ENCODE measurements at places on chromosomes 3 and 15. TPM values are rescaled to one million over a fixed set of nuclear protein-coding genes. Genes with fewer than 3 reads are reported as not detected.

- no peak for DNase-seq
- H3K4me1 ChIP-seq: no peaks in the 10 kb centered on the region
- no peak overlapping the region for H3K4me3 ChIP-seq
- H3K27ac ChIP-seq: no peak overlapping the region
These were observed 20.7 kb upstream of the RPP14 start for GRCh38 chr3:58285334-58285733.

DNA sequence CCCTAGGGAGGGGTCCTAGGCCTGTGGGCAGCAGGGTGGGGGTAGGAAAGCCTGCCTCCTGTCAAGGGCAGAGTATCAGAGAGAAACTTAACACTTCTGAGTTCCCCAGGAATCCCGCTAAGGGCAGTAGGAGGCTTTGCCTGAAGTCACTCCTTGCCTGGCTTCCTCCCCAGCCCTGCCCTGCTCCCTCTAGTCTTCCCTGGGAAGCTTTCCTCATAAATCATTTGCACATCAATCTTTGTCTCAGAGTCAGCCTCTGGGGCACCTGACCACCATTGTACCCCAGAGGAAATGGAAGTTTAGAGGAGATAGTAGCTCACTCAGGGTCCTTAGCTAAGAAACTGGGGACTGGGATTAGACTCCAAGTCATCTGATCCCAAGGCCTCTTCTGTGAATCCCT, 129.4 kb upstream of the TLE3 start:
- peaks cover 17% of the 10 kb centered on the region for H3K4me1 ChIP-seq
- DNase-seq: no peak
- H3K36me3 ChIP-seq: peaks cover 12% of the 10 kb centered on the region
- no peak overlapping the region for H3K27ac ChIP-seq
- no peak overlapping the region for H3K4me3 ChIP-seq

The STAC gene
- 0.93 TPM for total RNA-seq

GRCh38 chr3:30658328-30659052, 52.1 kb downstream of the TGFBR2 start:
- no peak for DNase-seq
- H3K4me3 ChIP-seq: no peak overlapping the region
- peaks cover 32% of the 10 kb centered on the region for H3K36me3 ChIP-seq
- H3K4me1 ChIP-seq: peaks cover 26% of the 10 kb centered on the region

DNA sequence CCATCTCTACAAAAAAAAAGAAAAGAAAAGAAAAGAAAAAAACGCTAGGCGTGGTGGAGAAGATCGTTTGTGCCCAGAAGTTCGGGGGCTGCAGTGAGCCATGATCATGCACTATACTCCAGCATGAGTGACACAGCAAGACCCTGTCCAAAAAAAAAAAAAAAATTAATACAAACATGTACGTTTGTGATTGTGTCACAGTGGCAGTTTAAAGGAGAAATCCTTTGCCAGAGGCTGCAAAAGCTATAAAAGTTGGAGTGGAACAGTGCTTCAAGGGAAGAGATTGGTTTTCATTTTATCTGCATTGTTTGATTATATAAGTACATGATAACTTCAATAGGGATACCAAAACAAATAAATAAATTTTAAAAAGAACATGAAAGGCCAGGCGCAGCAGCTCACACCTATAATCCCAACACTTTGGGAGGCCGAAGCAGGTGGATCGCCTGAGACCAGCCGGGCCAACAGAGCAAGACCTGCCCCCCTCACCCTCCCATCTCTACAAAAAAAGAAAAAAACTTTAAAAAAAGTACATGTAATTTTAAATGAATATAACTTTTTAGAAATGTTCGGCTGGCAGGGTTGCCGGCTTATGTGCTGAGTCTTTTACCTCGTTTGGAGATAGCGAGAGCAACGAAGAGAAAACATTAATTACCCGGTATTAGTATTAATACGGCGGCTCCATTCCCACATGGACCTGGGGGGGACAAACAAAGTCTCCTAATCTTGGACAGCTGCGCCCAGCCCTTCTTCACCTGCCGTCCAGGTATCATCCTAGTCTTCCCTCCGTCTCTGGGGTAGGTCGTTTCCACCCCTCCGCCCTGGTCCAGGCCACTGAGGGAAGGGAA, 573 bp upstream of the DIS3L start:
- peak overlapping the region; percentile 95 for H3K27ac ChIP-seq
- peak overlapping the region; percentile 91 for H3K4me3 ChIP-seq
- H3K4me1 ChIP-seq: peaks cover 43% of the 10 kb centered on the region
- H3K27me3 ChIP-seq: no peaks in the 10 kb centered on the region

DNA sequence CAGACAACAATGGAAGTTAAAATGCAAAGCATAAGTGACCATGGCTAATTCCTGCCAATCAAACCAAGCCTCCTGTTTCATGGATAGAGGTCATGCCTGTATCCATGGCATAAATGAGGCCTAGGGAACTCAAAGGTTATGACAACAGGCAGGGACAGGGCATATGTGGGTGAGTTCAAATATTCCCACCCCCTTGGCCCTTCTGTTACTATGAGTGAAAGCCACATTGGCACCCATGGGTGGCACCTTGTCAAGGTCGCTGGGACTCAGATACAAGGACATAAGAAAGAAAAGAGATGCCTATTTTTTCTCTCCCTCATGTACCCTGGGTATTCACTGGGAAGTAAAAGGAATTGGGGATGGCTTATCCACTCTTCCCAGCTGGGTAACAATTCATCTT, 25.3 kb upstream of the TMEM45A start:
- H3K27ac ChIP-seq: no peak overlapping the region
- peaks cover 5% of the 10 kb centered on the region for H3K27me3 ChIP-seq
- H3K4me3 ChIP-seq: no peak overlapping the region
- H3K36me3 ChIP-seq: peaks cover 5% of the 10 kb centered on the region

- no peak overlapping the region for H3K27ac ChIP-seq
- no peak for DNase-seq
- no peaks in the 10 kb centered on the region for H3K27me3 ChIP-seq
- H3K4me3 ChIP-seq: no peak overlapping the region
- no peaks in the 10 kb centered on the region for H3K4me1 ChIP-seq
These were observed 224.3 kb downstream of the CDIN1 start for GRCh38 chr15:36803773-36804172.

The SERPINI2 gene
- 0.86 TPM for total RNA-seq

- H3K4me1 ChIP-seq: peaks cover 7% of the 10 kb centered on the region
- no peak for DNase-seq
- H3K27me3 ChIP-seq: no peaks in the 10 kb centered on the region
- no peak overlapping the region for H3K4me3 ChIP-seq
These were observed 111.8 kb upstream of the ADAMTS9 start for GRCh38 chr3:64799606-64800005.

DNA sequence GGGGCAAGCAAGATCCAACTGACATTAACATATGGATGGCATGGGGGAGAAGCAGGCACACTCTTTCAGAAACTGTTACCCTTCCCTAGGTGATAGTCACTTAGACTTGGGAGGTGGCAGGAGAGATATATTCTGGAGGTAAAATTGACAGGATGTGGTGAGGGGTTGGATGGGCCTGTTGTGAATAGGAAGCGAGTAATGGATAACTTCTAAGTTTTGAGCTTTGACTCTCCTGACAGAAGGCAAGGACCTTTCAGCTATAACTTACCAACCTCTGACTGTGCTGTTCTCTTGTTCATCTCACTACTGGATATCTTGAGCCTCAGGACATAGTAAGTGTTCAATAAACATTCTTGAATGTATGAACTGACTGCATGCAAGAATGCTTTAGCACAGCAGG, 1.9 kb upstream of the PDIA5 start:
- no peak for DNase-seq
- H3K27me3 ChIP-seq: peaks cover 14% of the 10 kb centered on the region
- peak overlapping the region; percentile 61 for H3K4me3 ChIP-seq
- peaks cover 2% of the 10 kb centered on the region for H3K36me3 ChIP-seq
- peaks cover 25% of the 10 kb centered on the region for H3K4me1 ChIP-seq

DNA sequence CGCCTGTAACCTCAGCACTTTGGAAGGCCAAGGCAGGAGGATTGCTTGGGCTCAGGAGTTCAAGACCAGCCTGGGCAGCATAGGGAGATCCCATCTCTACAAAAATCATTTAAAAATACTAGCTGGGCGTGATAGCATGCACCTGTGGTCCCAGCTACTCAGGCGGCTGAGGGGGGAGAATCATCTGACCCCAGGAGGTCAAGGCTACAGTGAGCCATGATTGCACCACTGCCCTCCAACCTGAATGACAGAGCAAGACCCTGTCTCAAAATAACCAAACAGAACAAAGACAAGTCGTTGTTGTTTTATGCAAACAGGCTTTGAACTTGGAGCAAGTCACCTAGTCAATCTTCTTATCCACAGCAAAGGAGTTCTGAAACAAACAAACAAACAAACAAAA, 82.0 kb upstream of the AKAP13 start:
- H3K27ac ChIP-seq: no peak overlapping the region
- H3K4me3 ChIP-seq: no peak overlapping the region
- no peaks in the 10 kb centered on the region for H3K27me3 ChIP-seq
- H3K4me1 ChIP-seq: peaks cover 16% of the 10 kb centered on the region
- no peak for DNase-seq

DNA sequence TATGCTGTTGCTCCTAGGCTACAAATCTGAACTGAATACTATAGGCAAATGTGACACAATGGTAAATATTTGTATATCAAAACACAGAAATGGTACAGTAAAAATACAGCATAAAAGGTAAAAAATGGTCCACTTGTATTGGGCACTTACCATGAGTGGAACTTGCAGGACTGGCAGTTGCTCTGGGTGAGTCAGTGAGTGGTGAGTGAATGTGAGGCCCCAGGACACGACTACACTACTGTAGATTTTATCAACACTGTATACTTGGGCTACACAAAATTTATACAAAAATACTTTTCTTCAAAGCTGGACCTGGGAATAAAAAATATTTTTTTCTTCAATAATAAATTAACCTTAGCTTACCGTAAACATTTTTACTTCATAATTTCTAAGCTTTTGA, 41.6 kb upstream of the DUT start:
- H3K27me3 ChIP-seq: no peaks in the 10 kb centered on the region
- H3K36me3 ChIP-seq: no peaks in the 10 kb centered on the region
- DNase-seq: no peak

DNA sequence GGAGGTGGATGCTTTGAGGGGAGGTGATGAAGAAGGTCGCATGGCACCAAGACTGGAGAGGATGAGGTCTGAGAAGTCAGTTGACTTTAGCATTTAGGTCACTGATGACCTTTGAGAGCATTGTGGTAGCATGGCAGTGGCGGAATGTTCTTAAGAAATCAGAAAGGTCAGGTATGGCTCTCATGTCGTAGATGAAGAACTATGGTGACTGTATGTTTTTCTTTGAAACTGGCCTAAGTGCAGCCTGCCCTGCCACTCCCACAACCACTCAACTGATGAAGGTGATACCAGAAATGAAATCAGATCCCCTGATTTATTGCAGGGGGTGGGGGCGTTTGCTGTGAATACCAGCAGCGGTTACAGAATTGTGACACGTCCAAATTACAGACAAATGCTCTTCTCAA, 102.6 kb downstream of the ITPR1 start:
- peaks cover 18% of the 10 kb centered on the region for H3K4me1 ChIP-seq
- no peak for DNase-seq
- no peak overlapping the region for H3K27ac ChIP-seq
- H3K4me3 ChIP-seq: no peak overlapping the region
- no peaks in the 10 kb centered on the region for H3K36me3 ChIP-seq

- no peak overlapping the region for H3K4me3 ChIP-seq
- DNase-seq: no peak
- no peaks in the 10 kb centered on the region for H3K4me1 ChIP-seq
- H3K27me3 ChIP-seq: no peaks in the 10 kb centered on the region
- no peak overlapping the region for H3K27ac ChIP-seq
These were observed 701.3 kb downstream of the EDEM1 start for GRCh38 chr3:5888851-5889250.

DNA sequence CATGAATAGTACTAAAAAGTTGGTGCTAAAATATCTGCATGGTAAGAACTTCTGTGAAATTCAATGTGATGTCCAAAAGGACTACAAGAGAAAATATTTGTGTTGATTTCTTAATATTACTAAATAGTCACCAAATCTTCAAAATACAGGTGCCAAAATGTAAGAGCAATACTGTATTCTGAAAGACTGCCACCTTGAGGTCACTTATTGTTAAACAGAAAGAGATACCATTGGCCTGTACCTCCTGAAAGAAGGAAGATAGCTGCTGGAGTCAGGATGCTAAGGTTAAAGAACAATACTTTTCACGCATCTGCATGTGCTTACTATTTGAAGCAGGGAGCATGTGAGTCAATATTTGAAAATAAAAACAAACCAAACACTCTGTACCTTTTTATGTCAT, 72.0 kb upstream of the LSAMP start:
- no peaks in the 10 kb centered on the region for H3K27me3 ChIP-seq
- no peak for DNase-seq

DNA sequence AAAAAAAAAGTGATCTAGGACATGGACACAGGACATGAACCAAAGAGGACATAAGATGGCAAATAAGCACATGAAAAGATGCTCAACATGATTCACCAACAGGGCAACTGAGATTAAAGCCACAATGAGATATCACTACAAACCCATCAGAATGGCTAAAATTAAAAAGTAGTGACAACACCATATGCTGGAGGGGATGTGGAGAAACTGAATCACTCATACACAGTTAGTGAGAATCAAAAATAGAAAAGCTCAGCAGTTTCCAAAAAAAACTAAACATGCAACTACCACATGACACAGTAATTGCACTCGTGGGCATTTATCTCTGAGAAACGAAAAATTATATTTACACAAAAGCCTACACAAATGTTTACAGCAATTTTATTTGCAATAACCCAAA, 27.9 kb upstream of the ACKR4 start:
- H3K36me3 ChIP-seq: peaks cover 15% of the 10 kb centered on the region
- no peak for DNase-seq
- no peak overlapping the region for H3K4me3 ChIP-seq
- no peaks in the 10 kb centered on the region for H3K27me3 ChIP-seq

DNA sequence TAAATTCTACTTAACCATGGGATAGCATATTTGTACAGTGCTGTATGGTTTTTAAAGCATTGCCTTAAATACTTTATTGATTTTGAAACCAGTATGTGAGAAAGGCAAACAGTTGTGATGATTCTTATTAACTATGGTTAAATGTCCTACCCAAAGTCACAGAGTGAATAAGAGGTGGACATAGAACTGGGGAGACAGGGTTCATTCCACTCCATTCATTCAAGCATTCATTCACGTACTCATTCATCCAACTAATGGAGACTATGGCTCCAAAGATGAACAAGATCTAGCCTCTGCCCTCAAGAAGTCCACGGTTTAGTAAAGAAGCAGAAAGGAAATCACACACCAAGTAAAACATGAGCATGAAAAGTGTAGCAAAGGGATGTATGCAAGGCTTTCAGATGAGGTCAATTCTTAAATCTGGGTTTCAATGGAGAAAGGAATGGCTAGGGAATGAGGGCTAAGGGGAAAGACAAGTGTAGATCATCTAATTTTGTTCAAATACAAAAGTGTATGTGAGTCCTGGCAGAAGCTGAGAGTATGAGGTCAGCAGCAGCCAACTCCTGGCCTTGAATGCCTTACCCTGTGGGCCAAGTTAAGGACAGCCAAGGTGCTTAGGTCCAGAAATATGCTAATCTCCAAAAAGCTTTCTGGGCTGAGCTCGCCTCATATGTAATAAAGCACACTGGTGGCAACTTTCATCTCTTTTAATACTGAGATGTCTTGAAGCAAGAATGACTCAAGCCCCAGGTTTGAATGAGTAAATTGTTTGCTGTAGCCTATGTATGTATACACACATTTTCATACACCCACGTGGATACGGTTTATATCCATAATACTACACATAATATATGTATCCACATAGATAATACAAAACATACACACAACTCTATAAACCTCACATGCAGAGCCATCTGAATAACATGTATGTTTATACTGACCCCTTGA, 4.3 kb downstream of the TNIK start:
- DNase-seq: no peak
- H3K4me1 ChIP-seq: peaks cover 40% of the 10 kb centered on the region
- H3K27me3 ChIP-seq: peaks cover 23% of the 10 kb centered on the region
- no peak overlapping the region for H3K27ac ChIP-seq
- H3K36me3 ChIP-seq: no peaks in the 10 kb centered on the region

Data from neural crest cell (in vitro differentiated cells).